ENCODE measurements at places on chromosomes 4 and X. TPM values are rescaled to one million over a fixed set of nuclear protein-coding genes. Genes with fewer than 3 reads are reported as not detected.

- DNase-seq: no peak
These were observed 213.8 kb upstream of the FGF13 start for GRCh38 chrX:138925330-138925729.

DNA sequence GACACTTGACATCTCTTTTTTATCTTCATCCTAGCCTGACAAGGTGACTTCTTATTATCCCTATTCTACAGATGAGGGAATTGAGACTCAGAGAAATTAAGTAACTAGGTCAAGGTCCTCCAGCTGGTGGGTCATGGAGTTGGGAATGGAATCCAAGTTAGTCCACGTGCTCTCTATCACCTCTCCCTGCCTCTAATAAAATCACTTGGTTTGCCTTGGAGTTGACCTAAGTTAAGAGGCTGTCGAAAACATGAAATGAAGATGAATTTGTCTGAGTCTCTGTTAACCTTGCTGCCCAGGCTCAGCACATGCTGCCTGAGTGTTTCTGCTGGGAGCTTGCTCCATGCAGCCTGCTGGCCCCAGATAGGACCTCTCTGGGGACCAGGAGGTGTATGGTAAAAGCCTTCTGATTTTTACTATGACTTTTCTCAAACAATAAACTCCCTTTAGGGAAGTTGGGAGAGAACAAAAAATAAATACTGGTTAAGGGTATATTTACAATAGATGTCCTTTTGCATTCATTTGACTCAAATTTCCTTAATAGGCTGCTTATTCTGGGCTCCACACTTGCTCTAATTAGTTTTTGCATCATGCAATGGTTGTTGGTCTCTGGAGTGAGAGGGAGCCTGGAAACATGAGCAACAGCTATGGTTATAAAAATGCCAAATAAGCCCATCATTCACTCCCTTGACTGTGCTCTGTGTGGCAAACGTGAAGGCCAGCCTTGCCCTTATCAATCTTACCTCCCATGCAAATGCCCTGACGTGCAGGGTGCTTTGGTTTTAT lies 61.6 kb upstream of the DHX15 start:
- DNase-seq: no peak

DNA sequence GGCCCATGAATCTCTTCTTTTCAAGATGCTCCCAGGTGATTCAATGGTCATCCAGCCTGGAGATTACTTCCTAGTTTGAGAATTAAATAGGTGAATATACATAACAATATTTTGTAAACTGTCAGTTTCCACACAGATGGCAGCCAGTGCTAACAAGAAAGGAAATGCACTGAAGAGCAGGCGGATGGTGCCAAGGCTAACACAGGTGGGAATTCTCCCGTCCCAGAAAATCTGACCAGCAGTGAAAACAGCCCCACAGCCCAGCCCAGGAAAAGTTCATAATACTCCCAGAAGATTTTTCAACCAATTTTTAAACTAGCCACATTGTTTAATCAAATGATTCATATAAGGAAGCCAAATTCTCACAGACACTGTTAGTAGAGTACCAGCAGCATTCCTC lies 387.2 kb upstream of the GATB start:
- DNase-seq: no peak

DNA sequence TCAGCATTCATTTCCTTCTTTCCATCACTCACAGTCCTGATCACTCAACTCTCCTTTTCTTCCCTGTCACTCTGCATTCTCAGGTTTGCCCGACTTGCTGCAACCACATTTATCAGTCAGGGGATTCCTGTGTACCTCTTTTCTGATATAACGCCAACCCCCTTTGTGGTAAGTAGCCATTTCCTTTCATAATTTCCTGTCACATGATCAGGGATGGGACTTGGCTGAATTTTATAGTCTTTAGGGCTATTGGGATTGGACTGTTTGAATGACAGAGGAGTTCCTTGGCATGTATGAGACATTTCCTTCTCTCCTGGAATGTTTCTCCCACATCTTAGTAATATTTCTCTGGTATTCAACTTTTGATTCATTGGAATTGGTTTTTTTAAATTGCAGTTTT lies 11.0 kb downstream of the PGM2 start:
- no peak for DNase-seq

GRCh38 chr4:165964591-165964990 lies 91.6 kb downstream of the TLL1 start:
- no peak for DNase-seq

- no peak for DNase-seq
These were observed 703.5 kb downstream of the FAT4 start for GRCh38 chr4:126018274-126018673.

DNA sequence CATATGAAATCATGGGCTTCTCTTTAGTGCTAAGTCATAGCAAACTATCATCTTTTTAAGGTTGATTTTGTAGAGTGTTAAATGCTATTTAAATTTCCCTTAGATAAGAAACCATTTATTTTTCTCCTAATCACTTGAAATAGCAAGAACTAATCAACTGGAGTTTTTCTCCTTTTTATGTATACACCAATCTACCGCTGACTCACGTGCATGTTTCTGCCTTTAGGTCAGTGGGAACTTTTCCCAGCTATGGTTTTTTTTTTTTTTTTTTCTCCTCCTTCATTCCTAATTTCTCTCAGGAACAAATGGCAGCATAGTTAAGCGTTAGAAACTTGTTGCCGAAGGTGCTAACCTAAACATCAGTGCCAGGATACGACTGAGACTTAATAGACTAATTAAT lies 176.4 kb downstream of the BMPR1B start:
- DNase-seq: no peak

GRCh38 chr4:14529653-14530052 lies 472.6 kb upstream of the CPEB2 start:
- DNase-seq: no peak

DNA sequence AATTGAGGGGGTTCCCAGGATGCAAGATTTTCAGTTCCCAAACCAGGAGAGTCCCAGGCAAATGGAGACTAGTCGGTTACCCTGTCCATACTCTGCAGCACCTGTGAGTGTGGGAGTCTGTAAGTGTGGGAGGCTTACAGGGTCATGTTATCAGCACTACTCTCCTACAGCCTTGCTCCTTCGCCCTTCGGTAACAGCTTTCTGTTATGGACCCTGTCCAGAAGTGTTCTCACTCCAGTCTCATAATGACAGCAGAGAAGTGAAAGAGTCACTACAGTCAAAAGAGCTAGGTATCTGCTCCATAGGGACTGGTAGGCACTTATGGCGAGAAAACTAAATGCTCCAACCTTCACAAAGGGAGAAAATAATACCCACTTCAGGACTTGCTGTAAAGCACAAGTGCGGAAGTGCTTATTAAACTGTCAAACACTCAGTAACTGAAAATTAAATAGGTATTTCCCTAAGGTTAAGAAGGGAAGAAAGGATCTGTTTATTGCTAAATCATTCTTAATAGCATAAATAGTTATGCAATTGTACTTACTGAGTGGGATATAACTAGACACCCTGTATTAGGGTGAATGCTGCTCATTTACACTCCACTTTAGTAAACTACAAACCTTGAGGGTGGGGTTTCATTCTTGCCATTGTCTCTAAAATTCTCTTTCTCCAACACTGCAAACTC lies 2.7 kb upstream of the ADH7 start:
- no peak for DNase-seq

- DNase-seq: no peak
These were observed 13.5 kb downstream of the MSANTD1 start for GRCh38 chr4:3262208-3263052.

- DNase-seq: no peak
These were observed 202.3 kb downstream of the NDST4 start for GRCh38 chr4:114911111-114911510.

GRCh38 chr4:21592970-21593670 lies 355.5 kb downstream of the KCNIP4 start:
- no peak for DNase-seq

Gene ADAM29
- not detected for total RNA-seq

GRCh38 chr4:171517883-171518282 lies 295.3 kb upstream of the GALNTL6 start:
- DNase-seq: no peak

GRCh38 chrX:23799469-23800065 lies 16.6 kb downstream of the SAT1 start:
- no peak for DNase-seq

GRCh38 chr4:6420972-6421371 lies 51.4 kb downstream of the PPP2R2C start:
- no peak for DNase-seq

Gene CSN1S1
- not detected for total RNA-seq

DNA sequence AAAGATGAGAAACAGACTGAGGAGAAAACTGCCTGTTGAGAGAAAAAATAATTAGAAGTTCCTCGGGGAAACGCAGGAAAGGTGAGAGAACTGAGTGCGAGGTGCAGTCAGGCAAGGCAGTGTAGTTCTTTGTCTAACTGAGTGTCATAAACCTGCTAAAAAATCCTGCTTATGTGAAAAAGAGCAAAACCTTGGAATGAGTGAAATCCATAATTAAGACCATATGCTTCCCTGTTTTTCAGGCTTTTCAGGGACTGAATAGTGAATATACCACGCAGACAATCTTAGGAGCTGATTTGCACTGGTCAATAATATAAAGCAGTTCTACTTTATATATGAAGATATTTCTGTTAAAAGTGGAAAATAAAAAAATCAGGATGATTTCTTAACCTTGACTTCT lies 104.9 kb downstream of the RASGEF1B start:
- DNase-seq: no peak

- no peak for DNase-seq
These were observed 36.9 kb downstream of the STARD8 start for GRCh38 chrX:68684291-68684918.

GRCh38 chr4:82848706-82849105 lies 42.2 kb downstream of the SEC31A start:
- no peak for DNase-seq

- no peak for DNase-seq
These were observed 76.3 kb downstream of the ATP10D start for GRCh38 chr4:47561331-47561730.

Gene NIPAL1
- total RNA-seq: 1.3 TPM

DNA sequence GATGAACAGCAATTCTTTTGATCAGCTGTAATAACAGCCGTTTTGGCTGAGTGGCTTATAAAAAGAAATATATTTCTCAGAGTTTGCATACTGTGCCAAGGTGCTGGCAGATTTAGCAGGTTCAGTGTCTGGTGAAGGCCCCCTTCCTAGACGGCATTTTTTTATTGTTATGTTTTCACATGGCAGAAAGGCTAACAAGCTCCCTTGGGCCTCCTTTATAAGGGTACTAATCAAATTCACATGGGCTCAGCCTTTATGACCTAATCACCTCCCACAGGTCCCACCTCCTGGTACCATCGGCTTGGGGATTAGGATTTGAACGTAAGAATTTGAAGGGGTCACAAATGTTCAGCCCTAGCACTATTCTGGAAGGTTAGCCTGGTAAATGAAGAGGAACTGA lies 431.9 kb downstream of the SPOCK3 start:
- DNase-seq: no peak

Gene CLTRN
- not detected for total RNA-seq

Gene SMPX
- total RNA-seq: not detected

GRCh38 chr4:68718447-68719074 lies 48.1 kb upstream of the UGT2B15 start:
- no peak for DNase-seq

DNA sequence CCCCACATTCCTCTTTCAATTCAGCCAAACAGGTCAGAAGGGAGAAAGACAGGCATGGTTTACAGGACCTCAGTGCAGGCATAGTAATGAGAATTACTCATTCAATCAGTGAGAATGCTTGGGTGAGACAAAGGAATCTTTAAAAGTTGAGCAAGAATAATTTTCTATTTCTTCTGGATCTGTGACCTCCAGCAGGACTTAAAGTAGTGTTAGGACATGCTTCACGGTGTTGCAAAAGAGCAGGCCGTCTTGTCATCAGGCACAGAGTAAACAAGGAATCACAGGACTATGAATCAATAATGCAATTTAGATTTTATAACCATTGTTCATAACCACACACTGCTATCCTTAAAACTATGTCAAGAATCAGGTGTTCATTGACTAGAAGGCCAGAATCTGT lies 130.6 kb upstream of the GLRA2 start:
- no peak for DNase-seq

Gene TAPT1
- total RNA-seq: 79.8 TPM
